ENCODE measurements at places on chromosomes 6 and 20. TPM values are rescaled to one million over a fixed set of nuclear protein-coding genes. Genes with fewer than 3 reads are reported as not detected.

The KHDC1L gene
- not detected for total RNA-seq

The PRRC2A gene
- total RNA-seq, result 30.8 TPM

The PAK5 gene
- under 0.01 TPM for total RNA-seq

The NKX2-4 gene
- not detected for total RNA-seq

The ZNF311 gene
- total RNA-seq, result 1.6 TPM

The MYT1 gene
- not detected for total RNA-seq

The SNX9 gene
- total RNA-seq, result 19.3 TPM

The COX4I2 gene
- 16.2 TPM for total RNA-seq

The HEY2 gene
- 7.3 TPM for total RNA-seq

The TGM3 gene
- under 0.01 TPM for total RNA-seq

The GHRH gene
- total RNA-seq, result not detected

The CST2 gene
- total RNA-seq, result not detected

The LIN28B gene
- under 0.01 TPM for total RNA-seq

The CD40 gene
- total RNA-seq, result 3.7 TPM

The BNIP5 gene
- total RNA-seq, result not detected

The VSTM2L gene
- total RNA-seq, result not detected

The E2F1 gene
- 5.2 TPM for total RNA-seq
